ENCODE measurements at places on chromosomes 12 and 14. TPM values are rescaled to one million over a fixed set of nuclear protein-coding genes. Genes with fewer than 3 reads are reported as not detected.
A peak's percentile ranks its signal among the peaks of the same experiment; 100 is the strongest.

SLC6A13 gene
- not detected for total RNA-seq

ADAM21 gene
- total RNA-seq: not detected

ADAMTS20 gene
- total RNA-seq: not detected

LGR5 gene
- 0.91 TPM for total RNA-seq

SLC38A2 gene
- 116 TPM for total RNA-seq

KRT78 gene
- total RNA-seq: not detected

MGST1 gene
- total RNA-seq: 218 TPM

B4GALNT3 gene
- 7.1 TPM for total RNA-seq

PLEKHG7 gene
- total RNA-seq: 1.4 TPM

TSHR gene
- 0.36 TPM for total RNA-seq

RTL1 gene
- not detected for total RNA-seq

DNA sequence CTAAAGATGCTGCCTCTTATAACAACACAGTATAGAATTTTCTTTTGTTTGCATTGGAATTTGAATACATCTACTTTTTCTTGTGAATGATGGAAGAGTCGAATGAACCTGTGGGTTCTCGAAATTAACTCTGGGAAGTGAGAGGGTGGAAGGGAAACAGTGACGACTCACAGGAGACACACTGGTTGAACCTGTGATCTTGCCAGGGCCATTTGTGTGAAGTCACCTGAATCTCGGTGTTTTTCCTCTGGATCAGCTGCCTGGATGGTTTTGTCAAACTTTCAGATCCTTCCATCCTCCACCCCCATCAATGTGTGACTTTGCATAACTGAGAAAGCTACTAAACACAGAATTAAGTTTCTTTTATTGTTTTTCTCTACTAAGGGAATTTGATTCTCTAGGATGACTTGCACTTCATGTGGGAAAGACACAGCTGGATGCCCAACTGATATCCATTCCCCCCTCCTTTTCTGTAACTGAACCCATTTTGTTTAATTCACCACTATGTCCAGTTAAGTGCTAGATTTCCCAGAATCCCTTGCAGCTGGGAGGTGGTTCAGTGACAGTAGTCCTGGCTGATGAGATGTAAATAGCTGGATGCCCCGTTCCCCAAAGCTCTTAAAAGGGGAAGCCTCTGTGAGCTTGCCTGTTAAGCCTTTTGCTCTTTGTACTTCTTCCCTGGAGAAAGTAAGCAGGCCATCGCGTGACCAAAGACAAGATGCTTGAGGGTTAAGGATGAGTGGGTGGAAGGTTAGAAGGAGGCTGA is 6.3 kb downstream of the PPFIBP1 start:
- H3K36me3 ChIP-seq: no peaks in the 10 kb centered on the region
- no peaks in the 10 kb centered on the region for H3K27me3 ChIP-seq
- H3K4me3 ChIP-seq: no peak overlapping the region
- no peak overlapping the region for H3K27ac ChIP-seq
- DNase-seq: no peak

DNA sequence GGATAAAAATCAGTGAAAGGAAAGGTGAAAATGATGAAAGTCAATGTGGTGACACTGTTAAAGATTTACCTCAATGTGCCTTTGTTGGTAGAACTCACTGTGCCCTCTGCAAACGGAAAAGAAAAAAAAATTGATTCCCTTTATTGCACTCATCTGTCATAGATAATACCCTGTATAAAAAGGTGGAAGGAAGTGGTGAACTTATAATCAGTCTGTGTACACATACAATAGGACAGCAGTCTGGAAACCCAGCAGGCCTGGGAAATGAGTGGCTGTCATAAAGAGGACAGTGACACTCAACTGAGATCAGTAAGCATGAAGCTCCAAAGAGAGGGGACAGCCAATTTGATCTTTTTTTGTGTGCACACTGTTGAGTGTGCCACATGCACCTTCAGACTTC is 364.7 kb downstream of the NOVA1 start:
- DNase-seq: no peak
- no peak overlapping the region for H3K4me3 ChIP-seq
- no peaks in the 10 kb centered on the region for H3K36me3 ChIP-seq

GRCh38 chr14:21056520-21057163 is 980 bp upstream of the RNASE8 start:
- no peaks in the 10 kb centered on the region for H3K27me3 ChIP-seq
- H3K27ac ChIP-seq: no peak overlapping the region
- H3K4me1 ChIP-seq: no peaks in the 10 kb centered on the region
- DNase-seq: no peak

DNA sequence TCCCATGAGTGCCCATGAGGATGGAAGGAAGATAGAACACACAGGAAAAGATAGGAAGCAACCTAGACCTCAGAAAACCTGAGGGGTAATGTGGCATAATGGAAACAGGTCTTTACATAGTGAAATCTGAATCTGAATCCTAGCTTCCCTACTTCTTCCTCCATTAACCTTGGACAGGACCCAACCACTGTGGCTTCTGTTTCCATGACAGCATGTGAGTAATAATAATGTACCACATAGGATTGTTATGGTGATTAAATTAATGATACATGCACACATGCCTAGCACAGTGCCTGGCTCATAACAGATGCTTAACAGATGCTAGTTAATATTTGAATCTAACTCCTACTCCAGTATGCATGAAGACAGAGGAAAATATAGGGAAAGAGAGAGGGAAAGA is 11.2 kb downstream of the TTC9 start:
- H3K4me3 ChIP-seq: no peak overlapping the region
- no peak overlapping the region for H3K27ac ChIP-seq
- H3K36me3 ChIP-seq: no peaks in the 10 kb centered on the region
- DNase-seq: no peak
- no peaks in the 10 kb centered on the region for H3K4me1 ChIP-seq

DNA sequence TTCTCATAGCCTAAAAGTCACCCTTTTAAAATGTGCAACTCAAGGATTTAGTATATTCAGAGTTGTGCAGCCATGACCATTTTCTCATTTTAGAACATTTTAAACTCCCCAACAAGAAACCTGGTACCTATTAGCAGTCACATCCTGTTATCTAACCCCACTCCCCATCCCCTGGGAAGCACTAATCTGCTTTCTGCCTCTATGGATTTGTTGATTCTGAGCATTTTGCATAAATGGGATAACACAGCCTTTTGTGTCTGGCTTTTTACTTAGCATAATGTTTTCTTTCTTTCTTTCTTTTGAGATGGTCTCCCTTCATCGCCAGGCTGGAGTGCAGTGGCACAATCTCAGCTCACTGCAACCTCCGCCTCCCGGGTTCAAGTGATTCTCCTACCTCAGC is 38.6 kb upstream of the YY1 start:
- DNase-seq: no peak
- no peak overlapping the region for H3K27ac ChIP-seq
- no peaks in the 10 kb centered on the region for H3K27me3 ChIP-seq
- H3K4me3 ChIP-seq: no peak overlapping the region
- H3K4me1 ChIP-seq: no peaks in the 10 kb centered on the region

DNA sequence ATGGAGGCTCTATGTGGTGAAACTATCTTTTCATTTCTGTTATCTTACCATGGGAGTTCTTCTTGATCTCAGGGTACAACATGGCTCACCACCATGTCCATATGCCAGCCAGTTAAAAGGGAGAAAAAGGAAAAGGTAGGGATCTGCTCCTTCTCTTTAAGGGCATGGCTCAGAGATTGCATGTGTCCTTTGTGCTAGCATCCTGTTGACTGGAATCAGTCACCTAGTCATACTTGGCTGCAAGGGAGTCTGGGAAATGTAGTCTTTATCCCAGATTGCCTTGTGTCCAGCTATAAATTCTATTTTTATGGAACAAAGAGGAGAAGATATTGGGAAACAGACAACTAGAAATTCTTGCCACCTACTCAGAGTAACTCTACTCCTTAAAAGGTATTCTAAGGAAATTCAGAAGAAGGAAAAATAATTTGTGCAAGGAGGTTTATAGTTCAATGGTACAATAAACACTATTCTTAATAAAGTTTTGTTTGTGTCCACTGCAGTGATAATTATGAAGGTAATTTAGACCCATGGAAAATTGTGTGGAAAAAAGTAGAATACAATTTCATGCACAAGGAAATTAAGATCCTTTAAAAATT is 86.4 kb upstream of the RPH3A start:
- H3K36me3 ChIP-seq: no peaks in the 10 kb centered on the region
- H3K4me1 ChIP-seq: no peaks in the 10 kb centered on the region
- H3K27me3 ChIP-seq: peaks cover 4% of the 10 kb centered on the region
- DNase-seq: no peak
- H3K4me3 ChIP-seq: no peak overlapping the region

- no peaks in the 10 kb centered on the region for H3K36me3 ChIP-seq
- no peak overlapping the region for H3K4me3 ChIP-seq
- DNase-seq: no peak
- no peaks in the 10 kb centered on the region for H3K27me3 ChIP-seq
- no peaks in the 10 kb centered on the region for H3K4me1 ChIP-seq
Observed at GRCh38 chr12:10739157-10740118, 16.3 kb upstream of the YBX3 start.

DNA sequence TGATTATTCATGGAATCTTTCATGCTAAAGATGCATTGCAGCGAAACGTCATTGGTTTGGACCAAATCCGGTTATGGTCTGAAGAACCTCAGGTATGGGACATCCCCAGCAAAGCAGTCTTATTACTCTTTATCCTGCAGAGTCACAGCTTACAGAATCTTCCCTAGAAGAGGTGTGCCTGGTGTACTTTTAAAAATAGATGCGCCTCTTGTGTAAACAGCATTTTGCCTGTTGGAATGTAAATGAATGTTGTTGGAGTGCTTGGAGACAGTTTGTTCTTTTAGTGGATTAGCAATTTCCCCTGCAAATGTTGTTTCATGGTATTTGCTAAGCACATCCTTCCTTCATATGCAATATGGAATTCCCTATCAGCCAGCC is 242.5 kb downstream of the ZFP36L1 start:
- H3K4me3 ChIP-seq: no peak overlapping the region
- H3K27me3 ChIP-seq: no peaks in the 10 kb centered on the region
- H3K27ac ChIP-seq: peak overlapping the region; percentile 70
- H3K4me1 ChIP-seq: peaks cover 34% of the 10 kb centered on the region
- no peaks in the 10 kb centered on the region for H3K36me3 ChIP-seq
- peak; percentile 41 for DNase-seq

GRCh38 chr12:93318720-93319522 is 58.8 kb upstream of the NUDT4 start:
- no peaks in the 10 kb centered on the region for H3K27me3 ChIP-seq
- no peaks in the 10 kb centered on the region for H3K4me1 ChIP-seq
- DNase-seq: no peak
- H3K27ac ChIP-seq: no peak overlapping the region
- H3K4me3 ChIP-seq: no peak overlapping the region

- H3K4me3 ChIP-seq: no peak overlapping the region
- H3K36me3 ChIP-seq: no peaks in the 10 kb centered on the region
- H3K27ac ChIP-seq: peak overlapping the region; percentile 51
- no peaks in the 10 kb centered on the region for H3K4me1 ChIP-seq
- no peak for DNase-seq
Observed at GRCh38 chr12:48883305-48884161, 17.9 kb upstream of the RND1 start.

- H3K4me1 ChIP-seq: no peaks in the 10 kb centered on the region
- H3K27me3 ChIP-seq: no peaks in the 10 kb centered on the region
- H3K36me3 ChIP-seq: no peaks in the 10 kb centered on the region
- peak; percentile 42 for DNase-seq
Observed at GRCh38 chr14:61695695-61696527, 598 bp downstream of the HIF1A start.

GRCh38 chr12:19484738-19485137 is 45.4 kb downstream of the AEBP2 start:
- H3K36me3 ChIP-seq: no peaks in the 10 kb centered on the region
- H3K27ac ChIP-seq: no peak overlapping the region
- no peak for DNase-seq
- no peaks in the 10 kb centered on the region for H3K4me1 ChIP-seq
- no peak overlapping the region for H3K4me3 ChIP-seq

DNA sequence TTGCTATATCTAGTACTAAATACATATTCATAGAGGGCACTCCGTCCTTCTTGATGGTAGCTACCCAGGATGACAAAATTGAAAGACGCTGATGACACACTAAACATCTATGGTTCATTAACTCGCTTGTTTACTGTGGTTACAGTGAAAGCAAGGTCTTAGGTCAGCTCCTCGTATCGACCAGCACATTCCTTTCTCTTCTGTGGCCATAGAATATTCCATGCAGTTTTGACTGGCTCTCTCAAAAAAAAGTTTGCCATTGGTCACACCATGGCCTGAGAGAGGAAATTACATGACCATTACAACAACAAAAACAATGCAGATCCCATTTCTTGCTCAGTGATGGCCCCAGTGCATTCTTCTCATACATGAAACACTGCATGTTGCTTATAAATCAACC is 411.4 kb upstream of the SOX5 start:
- H3K27me3 ChIP-seq: no peaks in the 10 kb centered on the region
- no peaks in the 10 kb centered on the region for H3K4me1 ChIP-seq
- H3K27ac ChIP-seq: no peak overlapping the region
- H3K4me3 ChIP-seq: no peak overlapping the region

DNA sequence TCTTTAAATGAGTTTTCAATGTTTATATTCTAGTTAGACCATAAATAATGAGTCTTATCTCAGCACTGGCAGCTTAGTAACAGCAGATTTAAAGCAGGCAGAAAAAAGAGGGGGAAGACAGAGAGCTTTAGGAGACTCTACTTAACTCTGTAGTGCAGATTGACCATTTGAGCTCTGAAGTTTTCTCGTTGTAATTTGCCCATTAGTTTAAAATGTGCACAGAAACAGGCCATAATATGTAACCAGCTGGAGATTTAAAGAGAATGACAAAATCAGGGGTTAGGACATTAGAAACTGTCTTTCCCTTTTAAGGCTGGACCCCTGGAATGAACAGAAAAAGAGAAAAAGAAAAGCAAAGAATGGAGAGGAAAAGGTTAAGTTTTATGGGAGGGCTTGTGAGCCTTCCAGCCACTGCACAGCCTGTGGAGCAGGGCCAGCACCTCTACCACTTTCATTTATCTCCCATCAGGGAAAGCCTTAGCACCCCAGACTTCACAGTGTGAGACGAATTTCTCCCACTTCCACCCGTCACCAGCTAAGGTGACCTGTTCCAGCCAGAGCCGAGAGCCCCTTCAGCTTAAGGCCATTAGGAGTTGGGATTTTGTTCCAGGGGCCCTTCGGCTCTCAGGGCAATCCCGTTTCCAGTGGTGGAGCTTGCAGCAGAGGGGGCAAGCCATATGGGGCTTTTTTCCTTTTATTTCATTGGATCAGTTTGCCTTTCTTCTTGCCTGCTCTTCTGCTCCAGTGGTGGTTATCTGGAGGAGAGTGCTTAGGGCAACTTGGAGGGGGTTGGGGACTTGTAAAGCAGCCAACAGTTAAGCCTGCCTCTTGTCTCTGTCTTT is 8.0 kb downstream of the IL22 start:
- no peaks in the 10 kb centered on the region for H3K36me3 ChIP-seq
- H3K4me1 ChIP-seq: no peaks in the 10 kb centered on the region
- no peak for DNase-seq
- H3K4me3 ChIP-seq: no peak overlapping the region
- no peak overlapping the region for H3K27ac ChIP-seq

GRCh38 chr12:97575403-97576193 is 113.0 kb downstream of the RMST start:
- H3K36me3 ChIP-seq: no peaks in the 10 kb centered on the region
- DNase-seq: no peak
- H3K4me3 ChIP-seq: no peak overlapping the region
- H3K27me3 ChIP-seq: no peaks in the 10 kb centered on the region
- peaks cover 2% of the 10 kb centered on the region for H3K4me1 ChIP-seq

GRCh38 chr12:7959278-7959677 is 23.3 kb upstream of the SLC2A3 start:
- DNase-seq: no peak
- no peaks in the 10 kb centered on the region for H3K27me3 ChIP-seq
- H3K4me1 ChIP-seq: no peaks in the 10 kb centered on the region
- H3K27ac ChIP-seq: no peak overlapping the region
- H3K4me3 ChIP-seq: no peak overlapping the region

- H3K27ac ChIP-seq: no peak overlapping the region
- DNase-seq: no peak
- no peak overlapping the region for H3K4me3 ChIP-seq
- no peaks in the 10 kb centered on the region for H3K27me3 ChIP-seq
- no peaks in the 10 kb centered on the region for H3K4me1 ChIP-seq
Observed at GRCh38 chr12:65140738-65141137, 19.6 kb upstream of the WIF1 start.
